ENCODE measurements at places on chromosomes 1 and 21. TPM values are rescaled to one million over a fixed set of nuclear protein-coding genes. Genes with fewer than 3 reads are reported as not detected.

- peak; percentile 69 for DNase-seq
Observed at GRCh38 chr21:46060596-46061061, 37.3 kb upstream of the COL6A2 start.

- DNase-seq: no peak
Observed at GRCh38 chr1:37562984-37563383, 6.2 kb downstream of the DNALI1 start.

- peak; percentile 93 for DNase-seq
Observed at GRCh38 chr1:157090196-157090647, 9.4 kb downstream of the ETV3L start.

GRCh38 chr1:183905508-183906113 is 100.7 kb downstream of the RGL1 start:
- no peak for DNase-seq

DNA sequence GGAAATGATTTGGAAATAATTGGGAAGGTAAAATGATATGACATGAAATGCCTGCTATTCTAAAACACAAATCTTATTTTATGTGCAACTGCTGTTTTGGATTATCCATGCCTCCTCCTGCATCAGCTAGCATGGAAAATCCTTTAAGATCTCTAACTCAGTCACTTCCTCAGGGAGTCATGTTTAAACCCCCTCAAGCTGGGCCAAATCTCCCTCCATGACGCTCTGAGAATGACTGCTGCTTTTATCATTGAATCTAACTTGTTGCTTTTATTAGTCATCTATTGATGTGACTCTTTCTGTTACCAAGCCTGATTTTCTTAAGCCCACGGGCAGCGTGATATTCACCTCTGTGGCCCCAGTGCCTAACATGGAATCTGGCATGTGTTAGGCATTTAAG is 324.8 kb downstream of the DISC1 start:
- DNase-seq: no peak

DNA sequence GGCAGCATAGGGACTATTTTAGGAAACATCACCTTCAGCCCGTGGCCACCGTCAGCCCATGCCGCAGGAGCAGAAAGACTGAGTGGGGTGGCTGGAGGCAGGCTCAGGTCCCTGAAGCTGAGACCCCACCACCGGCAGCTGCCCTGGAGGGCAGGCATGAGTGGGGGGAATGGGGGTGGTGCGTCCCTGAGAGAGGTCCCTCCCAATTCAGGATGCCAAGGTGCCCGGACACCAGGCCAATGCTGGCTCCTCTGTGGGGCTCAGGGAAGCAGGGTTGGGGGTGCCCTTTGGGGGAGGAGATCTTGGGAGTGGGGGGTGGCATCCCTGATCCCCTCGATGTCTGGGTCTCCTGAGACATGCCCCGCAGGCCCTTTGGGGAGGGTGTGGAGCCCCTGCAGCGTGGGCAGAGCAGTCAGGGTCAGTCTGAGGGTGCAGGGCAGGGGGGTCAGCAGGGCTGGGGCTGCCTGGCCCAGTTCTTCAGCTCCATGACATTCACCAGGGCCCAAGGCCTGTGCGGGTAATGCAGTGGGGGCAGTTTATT is 998 bp upstream of the TTC34 start:
- no peak for DNase-seq

DNA sequence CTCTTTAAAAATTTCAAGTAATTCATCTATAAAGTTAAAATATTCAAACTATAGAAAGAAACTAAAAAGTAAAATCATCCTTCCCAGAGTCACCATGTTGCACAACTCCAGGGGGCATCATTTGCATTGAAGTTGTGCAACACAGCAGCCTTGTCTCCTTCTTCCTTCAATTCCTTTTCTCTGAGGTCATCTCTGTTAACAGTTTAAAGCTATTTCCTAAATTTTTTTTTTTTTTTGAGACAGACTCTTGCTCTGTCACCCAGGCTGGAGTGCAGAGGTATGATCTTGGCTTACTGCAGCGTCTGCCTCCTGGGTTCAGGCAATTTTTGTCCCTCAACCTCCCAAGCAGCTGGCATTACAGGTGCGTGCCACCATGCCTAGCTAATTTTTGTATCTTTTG is 7.1 kb downstream of the RHBG start:
- no peak for DNase-seq

GRCh38 chr1:9294910-9295636 is 2.4 kb downstream of the SPSB1 start:
- DNase-seq: peak; percentile 55

GRCh38 chr21:29825936-29826335 is 113.9 kb downstream of the GRIK1 start:
- DNase-seq: no peak

Gene C1QC
- total RNA-seq: not detected

- no peak for DNase-seq
Observed at GRCh38 chr1:30461640-30462039, 261.7 kb downstream of the MATN1 start.

Gene ADAMTS1
- total RNA-seq: not detected

- DNase-seq: no peak
Observed at GRCh38 chr1:35763201-35763600, 6.6 kb downstream of the CLSPN start.

DNA sequence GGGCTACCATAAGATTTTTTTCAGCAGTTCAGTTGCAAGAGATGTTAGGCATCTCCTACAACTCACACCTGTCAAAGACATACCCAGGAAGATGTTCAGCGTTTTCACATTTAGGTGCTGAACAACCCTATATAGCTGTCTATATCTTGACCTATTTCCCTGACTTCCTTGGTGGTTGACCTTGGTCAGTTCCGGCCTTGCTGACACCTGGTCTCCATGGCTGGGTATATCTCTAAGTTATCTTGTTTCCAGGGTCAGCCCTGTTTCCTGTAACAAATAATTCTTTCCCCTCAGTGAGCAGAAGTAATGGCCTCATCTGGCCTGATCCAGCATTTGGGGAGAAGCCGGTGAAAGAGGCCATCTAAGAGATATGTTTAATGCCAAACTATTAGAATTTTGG is 2.4 kb upstream of the BTG2 start:
- no peak for DNase-seq

DNA sequence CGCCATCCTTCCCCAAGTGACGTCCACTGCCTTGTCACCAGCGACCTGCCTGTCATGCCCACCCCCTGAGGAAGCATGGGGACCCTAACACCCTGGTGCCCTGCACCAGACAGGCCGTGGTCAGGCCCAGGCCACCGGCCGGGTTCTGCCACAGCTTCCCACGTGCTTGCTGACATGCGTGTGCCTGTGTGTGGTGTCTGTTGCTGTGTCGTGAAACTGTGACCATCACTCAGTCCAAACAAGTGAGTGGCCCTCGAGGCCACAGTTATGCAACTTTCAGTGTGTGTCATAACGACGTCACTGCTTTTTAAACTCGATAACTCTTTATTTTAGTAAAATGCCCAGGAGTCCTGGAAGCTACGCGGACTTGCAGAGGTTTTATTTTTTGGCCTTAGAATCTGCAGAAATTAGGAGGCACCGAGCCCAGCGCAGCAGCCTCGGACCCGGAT is 8.5 kb upstream of the CTRC start:
- DNase-seq: no peak

DNA sequence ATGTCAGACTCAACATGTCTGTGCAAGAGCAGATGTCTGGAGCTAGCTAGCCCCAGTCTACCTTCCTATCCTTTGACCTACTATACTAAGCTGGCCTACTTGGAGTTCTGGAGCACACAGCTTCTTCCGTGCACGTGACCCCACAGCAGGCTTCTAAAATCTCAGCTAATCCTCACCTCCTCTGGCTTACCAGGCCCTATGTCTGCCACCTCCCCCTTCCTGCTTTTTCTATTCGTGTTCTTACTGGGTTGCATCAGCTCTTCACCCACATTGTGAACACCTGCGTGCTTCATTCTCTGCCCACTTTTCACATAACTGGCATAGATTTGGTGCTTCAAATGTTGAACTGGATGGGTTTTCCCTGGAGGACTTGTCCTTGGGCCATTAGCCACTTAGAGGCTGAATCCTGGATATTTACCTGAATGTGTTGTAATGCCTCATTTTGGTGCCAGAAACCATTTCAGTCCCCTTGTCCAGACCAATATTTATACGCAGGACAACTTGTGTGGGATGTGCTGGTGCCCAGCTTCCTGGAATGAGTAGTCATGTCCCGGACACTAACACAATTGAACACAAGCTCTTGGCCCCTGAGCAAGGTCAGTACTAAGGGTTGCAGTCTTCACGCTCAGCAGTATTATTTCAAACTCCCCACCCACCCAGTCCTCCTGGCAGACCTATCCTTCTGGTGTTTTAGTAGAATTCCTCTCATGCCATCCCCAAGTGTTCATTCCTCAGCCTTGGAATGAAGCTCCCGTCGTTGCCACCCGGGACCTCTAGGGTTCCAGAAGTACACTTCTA is 24.0 kb downstream of the TENT5C start:
- DNase-seq: no peak

- DNase-seq: no peak
Observed at GRCh38 chr1:226086776-226087175, 24.3 kb downstream of the H3-3A start.

Gene OR6N1
- total RNA-seq: not detected

GRCh38 chr1:27098431-27099134 is 56.3 kb downstream of the SLC9A1 start:
- no peak for DNase-seq

Data from activated CD8-positive, alpha-beta T cell treated with anti-CD3 and anti-CD28 coated beads for 36 hours (primary cell).